ENCODE measurements at places on chromosomes 4 and X. TPM values are rescaled to one million over a fixed set of nuclear protein-coding genes. Genes with fewer than 3 reads are reported as not detected.

GRCh38 chrX:15600745-15601144 lies at the start of gene ACE2:
ACE2 (minus strand) TSS chrX:15600960; CDS start chrX:15600911, 49 bp downstream.
- H3K27me3 ChIP-seq = no peaks in the 10 kb centered on the region
- no peak for DNase-seq
- no peak within 1 kb of the TSS for H3K27ac ChIP-seq
- no peaks in the 10 kb centered on the region for H3K4me1 ChIP-seq
- no peak within 1 kb of the TSS for H3K4me3 ChIP-seq
- H3K36me3 ChIP-seq = no peaks in the 10 kb centered on the region

DNA sequence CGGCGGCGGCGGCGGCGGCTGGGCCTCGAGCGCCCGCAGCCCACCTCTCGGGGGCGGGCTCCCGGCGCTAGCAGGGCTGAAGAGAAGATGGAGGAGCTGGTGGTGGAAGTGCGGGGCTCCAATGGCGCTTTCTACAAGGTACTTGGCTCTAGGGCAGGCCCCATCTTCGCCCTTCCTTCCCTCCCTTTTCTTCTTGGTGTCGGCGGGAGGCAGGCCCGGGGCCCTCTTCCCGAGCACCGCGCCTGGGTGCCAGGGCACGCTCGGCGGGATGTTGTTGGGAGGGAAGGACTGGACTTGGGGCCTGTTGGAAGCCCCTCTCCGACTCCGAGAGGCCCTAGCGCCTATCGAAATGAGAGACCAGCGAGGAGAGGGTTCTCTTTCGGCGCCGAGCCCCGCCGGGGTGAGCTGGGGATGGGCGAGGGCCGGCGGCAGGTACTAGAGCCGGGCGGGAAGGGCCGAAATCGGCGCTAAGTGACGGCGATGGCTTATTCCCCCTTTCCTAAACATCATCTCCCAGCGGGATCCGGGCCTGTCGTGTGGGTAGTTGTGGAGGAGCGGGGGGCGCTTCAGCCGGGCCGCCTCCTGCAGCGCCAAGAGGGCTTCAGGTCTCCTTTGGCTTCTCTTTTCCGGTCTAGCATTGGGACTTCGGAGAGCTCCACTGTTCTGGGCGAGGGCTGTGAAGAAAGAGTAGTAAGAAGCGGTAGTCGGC lies 528 bp downstream of the FMR1 start:
- peak; percentile 13 for DNase-seq
- H3K4me3 ChIP-seq = peak overlapping the region; percentile 76
- H3K4me1 ChIP-seq = peaks cover 36% of the 10 kb centered on the region
- H3K27ac ChIP-seq = peak overlapping the region; percentile 84
- no peaks in the 10 kb centered on the region for H3K27me3 ChIP-seq
- no peaks in the 10 kb centered on the region for H3K36me3 ChIP-seq

DNA sequence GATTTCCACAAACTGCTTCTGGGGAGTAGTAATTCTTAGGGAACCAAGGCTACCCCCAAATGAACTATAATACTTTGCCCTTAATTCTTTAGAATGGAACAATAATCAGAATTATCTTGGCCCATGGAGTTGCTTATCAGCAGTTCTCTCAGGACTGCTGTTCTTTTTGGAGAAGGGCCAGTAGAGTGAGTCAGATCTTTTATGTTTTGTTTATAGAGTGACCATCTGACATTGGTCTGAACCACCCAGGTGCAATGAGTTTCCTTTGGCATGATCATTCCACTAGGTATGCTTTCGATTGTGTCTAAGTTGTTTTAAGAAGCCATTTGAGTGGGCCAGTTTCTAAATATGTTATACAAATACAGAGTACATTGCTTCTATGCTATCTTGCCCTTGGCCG lies 31.8 kb downstream of the PRRG1 start:
- H3K27me3 ChIP-seq = no peaks in the 10 kb centered on the region
- H3K36me3 ChIP-seq = no peaks in the 10 kb centered on the region
- H3K4me3 ChIP-seq = no peak overlapping the region

DNA sequence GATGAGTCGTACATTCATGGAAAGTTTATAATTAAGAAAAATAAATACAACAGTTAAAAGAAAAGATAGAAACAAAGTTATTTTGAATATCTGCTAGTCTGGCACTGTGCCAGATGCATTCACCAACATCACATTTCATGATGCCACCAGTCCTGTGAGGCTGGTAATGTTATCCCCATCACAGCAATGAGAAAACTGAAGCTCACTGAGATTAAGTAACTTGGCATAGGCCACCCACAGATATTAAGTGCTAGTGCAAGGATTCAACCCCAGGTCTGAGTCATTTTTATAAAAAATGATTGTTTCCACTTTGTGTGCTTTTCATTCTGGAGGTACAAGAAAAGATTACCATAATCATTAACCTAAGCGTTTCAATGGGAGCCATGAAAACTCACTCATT lies 65.0 kb upstream of the IL15 start:
- H3K4me3 ChIP-seq = no peak overlapping the region
- H3K4me1 ChIP-seq = no peaks in the 10 kb centered on the region
- DNase-seq = no peak
- no peak overlapping the region for H3K27ac ChIP-seq
- H3K27me3 ChIP-seq = no peaks in the 10 kb centered on the region

DNA sequence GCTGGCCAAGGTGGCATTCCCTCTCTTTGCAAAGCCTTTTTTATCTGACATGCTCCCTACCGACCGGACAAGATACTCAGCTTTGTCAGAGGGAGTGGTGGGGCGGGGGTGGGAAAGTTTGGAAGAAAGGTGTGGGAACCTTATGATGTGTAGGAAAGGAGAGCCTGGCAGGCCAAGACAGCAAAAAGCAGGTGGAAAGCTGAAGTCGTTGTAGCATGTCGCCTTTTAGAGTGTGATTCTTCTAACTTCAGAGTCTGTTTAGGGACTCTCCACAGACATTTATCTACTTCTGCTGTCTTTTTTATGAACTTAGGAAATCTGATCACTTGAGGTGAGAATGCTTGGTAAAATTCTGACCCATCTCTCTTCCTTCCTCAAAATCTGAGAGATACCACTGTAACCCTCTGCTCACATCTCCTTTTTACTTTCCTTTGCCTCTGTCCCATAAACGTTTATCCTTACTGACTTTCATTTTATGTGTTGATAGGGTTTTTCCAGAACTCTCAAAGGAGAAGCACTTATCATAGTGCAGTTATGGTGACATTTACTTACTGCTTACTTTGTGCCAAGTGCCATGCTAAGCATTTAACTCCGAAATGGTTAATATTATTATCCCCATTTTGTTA lies 8.2 kb upstream of the RUFY3 start:
- no peaks in the 10 kb centered on the region for H3K27me3 ChIP-seq
- no peak overlapping the region for H3K4me3 ChIP-seq
- no peaks in the 10 kb centered on the region for H3K4me1 ChIP-seq

DNA sequence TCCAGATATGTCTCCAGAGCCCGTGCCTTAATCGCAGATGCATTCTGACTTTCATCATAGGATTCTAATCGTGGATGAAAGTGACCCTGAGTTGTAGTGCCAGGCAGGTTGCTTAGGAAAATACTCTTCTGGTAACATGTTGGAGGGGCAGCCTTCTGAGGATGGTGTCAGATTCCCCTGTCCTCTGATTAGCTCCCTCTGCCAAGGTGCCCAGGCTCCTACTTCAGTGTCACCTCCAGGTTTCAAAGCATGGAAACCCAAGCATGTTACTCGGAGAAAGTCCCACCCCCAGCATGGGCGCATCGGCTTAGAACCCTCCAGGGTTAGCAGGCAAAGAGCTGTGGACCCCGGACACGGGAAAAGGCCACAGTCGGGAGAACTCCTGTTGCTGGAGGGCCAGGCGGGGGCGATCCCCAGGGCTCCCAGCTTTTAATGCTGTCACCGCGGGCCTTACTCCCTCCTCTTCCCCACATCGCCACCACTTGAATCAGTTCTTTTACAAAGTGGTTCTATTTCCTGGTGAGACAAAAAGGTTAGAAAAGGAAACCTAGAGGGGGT lies 44.5 kb downstream of the TRIM2 start:
- H3K27me3 ChIP-seq = no peaks in the 10 kb centered on the region
- peak overlapping the region; percentile 34 for H3K4me3 ChIP-seq
- DNase-seq = no peak

DNA sequence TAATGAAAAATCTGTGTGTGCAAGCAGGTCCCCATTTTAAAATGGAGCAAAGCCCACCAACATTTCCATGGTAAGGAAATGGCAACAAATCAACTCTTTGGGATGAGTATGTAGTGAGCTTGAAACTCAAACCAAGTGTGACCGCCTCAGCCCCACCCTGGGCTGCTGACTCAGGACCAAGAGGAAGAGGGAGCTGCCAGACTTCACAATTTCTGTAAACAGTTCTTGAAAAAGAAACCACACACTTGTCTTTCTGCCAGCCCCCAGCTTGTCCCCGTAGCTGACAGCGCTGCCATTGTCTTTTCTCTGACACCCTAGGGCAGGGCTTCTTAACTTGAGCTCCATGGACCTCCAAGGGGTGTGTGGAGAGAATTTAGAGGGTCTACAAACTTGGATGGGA lies 10.3 kb downstream of the RTL5 start:
- peak; percentile 45 for DNase-seq
- no peak overlapping the region for H3K27ac ChIP-seq
- H3K4me3 ChIP-seq = no peak overlapping the region
- no peaks in the 10 kb centered on the region for H3K36me3 ChIP-seq

DNA sequence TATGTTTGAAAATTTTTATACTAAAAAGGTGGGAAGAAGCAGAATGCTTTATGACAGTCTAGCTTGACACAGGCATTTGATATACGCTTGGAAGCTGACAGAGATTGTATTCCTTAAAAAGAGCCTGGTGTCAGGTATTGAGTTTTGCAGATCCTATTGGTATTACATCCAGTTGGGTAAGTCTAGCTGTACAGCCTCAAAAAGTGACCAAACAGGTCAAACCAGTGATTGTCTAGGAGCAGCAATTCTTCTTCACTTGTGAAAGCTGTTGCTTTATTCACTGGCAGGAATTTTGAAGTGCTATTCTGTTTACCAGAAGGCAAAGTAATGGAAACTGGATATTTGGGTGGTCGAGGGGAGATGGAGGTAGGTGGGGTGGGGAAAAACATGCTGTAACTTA lies 77.5 kb downstream of the UCHL1 start:
- no peaks in the 10 kb centered on the region for H3K4me1 ChIP-seq
- H3K4me3 ChIP-seq = no peak overlapping the region
- H3K27ac ChIP-seq = no peak overlapping the region
- no peaks in the 10 kb centered on the region for H3K27me3 ChIP-seq
- DNase-seq = no peak
- no peaks in the 10 kb centered on the region for H3K36me3 ChIP-seq

DNA sequence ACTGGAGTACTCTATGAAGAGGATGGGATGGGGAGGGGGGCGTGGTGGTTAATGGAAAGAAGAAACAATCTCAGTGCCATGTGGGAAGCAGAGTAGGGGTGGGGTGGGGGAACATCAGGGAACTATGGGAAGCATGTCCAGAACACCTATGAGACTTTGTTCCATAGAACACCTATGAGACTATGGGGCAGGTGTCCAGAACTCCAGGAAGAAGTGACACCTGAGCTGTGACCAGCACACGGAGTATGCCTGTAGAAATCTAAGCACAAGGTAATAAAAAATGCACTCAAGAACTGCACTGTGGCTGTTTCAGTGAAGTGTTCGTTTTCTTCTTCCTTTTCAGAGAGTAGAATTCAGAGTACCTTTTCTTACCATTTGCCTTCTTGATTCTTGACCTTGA lies 704.8 kb upstream of the TENM3 start:
- no peaks in the 10 kb centered on the region for H3K27me3 ChIP-seq
- H3K36me3 ChIP-seq = no peaks in the 10 kb centered on the region
- no peak for DNase-seq
- H3K4me1 ChIP-seq = no peaks in the 10 kb centered on the region

GRCh38 chr4:24370421-24370820 lies 213.9 kb downstream of the DHX15 start:
- no peaks in the 10 kb centered on the region for H3K27me3 ChIP-seq
- DNase-seq = no peak
- no peak overlapping the region for H3K27ac ChIP-seq
- H3K36me3 ChIP-seq = no peaks in the 10 kb centered on the region
- H3K4me1 ChIP-seq = no peaks in the 10 kb centered on the region
- H3K4me3 ChIP-seq = no peak overlapping the region

DNA sequence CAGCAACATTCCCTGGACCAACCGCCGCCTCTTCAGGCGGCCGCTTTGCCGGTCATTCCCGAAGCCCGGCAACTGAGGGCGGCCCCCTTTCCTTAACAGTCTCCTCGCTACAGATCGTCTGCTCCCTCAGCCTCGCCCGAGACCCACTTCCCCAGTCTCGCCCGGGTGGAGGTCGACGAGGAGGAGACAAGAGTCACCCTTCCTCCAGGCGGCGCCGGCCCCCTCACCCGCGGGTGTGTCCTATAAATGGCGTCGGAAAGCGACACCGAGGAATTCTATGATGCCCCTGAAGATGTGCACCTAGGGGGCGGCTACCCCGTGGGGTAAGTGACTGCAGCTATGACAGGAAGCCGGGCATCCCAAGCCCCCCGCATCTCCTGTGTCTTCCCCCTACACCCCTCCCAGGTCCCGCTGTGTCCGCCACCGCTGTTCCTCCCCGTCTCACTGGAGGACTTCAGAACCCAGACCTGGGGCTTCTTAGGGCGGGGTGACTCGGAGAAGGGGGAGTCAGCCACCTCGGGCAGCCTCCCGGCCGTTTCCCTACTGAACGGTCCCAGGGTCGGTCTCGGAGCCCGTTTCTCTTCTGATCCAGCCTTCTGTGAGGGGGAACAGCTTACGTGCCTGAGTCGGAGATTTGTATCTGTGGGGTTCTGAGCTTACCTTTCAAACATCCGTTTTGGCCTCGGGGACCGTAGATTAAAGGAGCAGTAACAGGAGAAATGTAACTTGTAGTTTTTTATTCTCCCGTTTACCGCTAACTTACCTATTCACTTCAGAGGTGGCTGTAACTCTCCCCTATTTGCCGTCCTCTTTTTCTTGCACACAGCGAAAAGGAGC lies 570 bp downstream of the WDR44 start:
- H3K4me3 ChIP-seq = peak overlapping the region; percentile 68
- H3K27me3 ChIP-seq = no peaks in the 10 kb centered on the region

DNA sequence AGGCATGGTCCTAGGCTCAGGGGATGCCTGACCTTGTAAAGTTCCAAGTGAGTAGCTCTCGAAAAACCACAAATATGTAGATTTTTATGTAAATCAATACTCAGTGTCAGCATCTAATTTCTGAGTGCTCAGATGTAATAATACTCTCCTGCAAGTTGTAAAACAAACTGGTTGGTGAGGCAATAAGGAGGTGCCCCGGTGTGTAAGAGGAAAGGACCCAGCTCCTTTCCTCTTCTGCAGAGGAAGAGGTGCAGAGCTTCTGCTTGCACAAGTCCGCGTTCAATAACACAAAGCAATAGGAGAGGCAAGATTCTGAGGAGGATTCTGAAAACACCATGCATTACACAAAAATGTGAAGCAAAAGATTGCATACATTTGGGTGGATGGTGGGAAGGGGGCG lies 43.6 kb upstream of the ENPP6 start:
- no peak overlapping the region for H3K27ac ChIP-seq
- H3K4me1 ChIP-seq = no peaks in the 10 kb centered on the region
- no peak overlapping the region for H3K4me3 ChIP-seq
- H3K27me3 ChIP-seq = no peaks in the 10 kb centered on the region
- H3K36me3 ChIP-seq = no peaks in the 10 kb centered on the region

- DNase-seq = peak; percentile 57
- no peaks in the 10 kb centered on the region for H3K27me3 ChIP-seq
- H3K27ac ChIP-seq = no peak overlapping the region
- no peak overlapping the region for H3K4me3 ChIP-seq
- H3K36me3 ChIP-seq = peaks cover 8% of the 10 kb centered on the region
- H3K4me1 ChIP-seq = peaks cover 5% of the 10 kb centered on the region
Measured at GRCh38 chr4:87092389-87093141, 127.9 kb downstream of the KLHL8 start.

DGAT2L6 gene
- not detected for total RNA-seq

XK gene
- total RNA-seq = 0.22 TPM

VCX3A gene
- not detected for total RNA-seq

C1QTNF7 gene
- 6.3 TPM for total RNA-seq

REPS2 gene
- total RNA-seq = 10.4 TPM

FREM3 gene
- total RNA-seq = not detected

GPR50 gene
- total RNA-seq = not detected
